GM12865 (cell line): ENCODE measurements at places on chromosomes 1 and 21.

DNA sequence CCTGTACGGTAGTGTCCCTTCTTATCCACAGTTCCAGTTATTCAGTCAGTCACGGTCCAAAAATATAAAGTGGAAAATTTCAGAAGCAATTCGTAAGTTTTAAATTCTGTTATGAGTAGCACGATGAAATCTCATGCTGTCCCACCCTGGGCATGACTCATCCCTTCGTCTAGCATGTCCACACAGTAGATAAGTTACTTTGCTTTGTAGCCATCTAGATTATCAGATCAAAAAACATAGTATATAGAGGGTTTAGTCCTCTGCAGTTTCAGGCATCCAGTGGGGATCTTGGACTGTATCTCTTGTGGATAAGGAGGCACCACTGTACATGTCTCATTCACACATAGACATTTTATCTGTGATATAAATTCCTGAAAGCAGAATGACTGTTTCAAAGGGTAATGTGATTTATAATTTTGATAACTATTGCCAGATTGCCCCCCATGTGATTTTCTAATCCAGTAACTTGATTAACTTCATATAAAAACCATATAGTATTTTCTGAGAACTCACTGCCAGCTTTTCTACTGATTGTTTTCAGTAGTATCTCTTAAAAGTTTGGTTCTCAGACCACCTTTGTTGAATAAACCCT is 143.3 kb downstream of the DYRK1A start:
- no peak for DNase-seq

GRCh38 chr1:172885411-172885810 is 165.3 kb downstream of the TNFSF18 start:
- no peak for DNase-seq

DNA sequence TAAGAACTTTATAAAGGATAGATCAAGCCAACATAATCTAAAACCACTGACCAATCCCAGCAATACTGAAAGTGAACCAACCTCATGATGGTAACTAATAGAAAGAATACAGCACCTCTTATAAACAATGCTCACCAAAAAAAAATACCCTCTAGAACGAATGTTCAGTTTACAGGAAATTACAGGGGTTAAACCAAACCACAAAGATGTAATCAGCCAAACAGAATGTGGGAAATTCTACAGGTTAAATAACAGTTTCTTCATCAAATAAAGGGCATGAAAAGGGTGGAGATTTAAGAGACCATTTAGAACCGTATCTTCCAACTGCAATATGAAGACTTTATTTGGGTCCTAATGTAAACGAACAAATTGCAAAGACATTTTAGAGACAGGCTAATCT is 30.4 kb downstream of the ARID4B start:
- peak; percentile 37 for DNase-seq

DNA sequence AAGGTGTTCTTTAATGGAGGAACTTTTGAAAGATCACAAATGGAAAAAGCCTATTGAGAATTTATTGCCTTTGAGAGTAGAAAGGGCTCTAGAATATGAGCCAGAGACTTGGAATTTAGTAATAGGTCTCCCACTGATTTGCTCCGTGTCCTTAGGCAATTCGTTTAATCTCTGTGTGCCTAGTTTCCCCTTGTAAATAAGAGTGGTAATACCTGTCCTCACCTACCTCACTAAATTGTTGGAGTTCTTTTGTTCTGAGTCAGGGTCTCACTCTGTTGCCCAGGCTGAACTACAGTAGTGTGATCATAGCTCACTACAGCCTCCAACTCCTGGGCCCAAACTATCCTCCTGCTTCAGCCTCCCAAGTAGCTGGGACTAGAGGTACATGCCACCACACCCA is 15.0 kb upstream of the TEKT2 start:
- no peak for DNase-seq

GRCh38 chr1:205199090-205199930 is 12.2 kb downstream of the DSTYK start:
- peak; percentile 7 for DNase-seq

GRCh38 chr1:158806916-158807536 is 24.1 kb upstream of the MNDA start:
- DNase-seq = no peak

DNA sequence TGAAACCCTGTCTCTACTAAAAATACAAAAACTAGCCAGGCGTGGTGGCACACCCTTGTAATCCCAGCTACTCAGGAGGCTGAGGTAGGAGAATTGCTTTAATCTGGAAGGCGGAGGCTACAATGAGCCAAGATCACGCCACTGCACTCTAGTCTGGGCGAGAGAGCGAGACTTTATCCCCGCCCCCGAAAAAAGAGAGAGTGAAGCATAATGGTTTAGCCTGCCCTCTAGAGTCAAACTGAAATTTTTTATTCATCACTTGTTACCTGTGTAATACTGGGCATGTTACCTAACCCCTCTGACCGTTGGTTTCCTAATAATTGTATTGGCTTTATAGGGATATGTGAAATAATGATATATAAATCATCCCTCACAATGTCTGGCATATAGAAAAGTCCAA is 18.8 kb downstream of the GPR52 start:
- DNase-seq = no peak

DNA sequence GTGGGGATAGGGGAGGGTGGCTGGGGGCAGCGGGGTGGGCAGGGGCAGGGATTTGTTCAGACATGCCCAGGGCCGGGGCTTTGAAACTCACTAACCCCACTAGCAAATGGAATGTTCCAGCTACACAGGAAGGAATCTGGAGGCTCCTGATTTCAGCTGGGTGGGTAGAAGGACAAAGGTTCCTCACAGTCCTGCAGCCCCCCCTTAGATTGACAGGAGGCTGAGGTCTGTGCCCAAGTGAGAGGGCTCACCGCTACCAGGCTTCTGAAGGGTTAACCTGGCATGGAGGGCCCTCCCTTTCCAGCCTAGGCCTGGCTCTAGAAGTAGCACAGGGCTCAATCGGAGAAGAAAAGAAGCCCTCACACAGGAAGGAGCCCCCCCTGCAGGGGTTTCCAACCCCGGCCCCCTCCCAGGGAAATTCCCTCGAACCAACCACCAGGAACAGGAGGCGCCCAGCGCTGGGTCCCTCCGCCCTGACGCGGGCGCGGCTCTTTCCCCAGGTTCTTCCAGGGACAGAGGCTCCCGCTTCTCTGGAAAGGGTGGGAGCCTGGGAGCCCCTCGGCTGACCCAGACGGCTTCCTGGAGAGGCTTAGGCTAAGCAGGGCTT is 3.3 kb downstream of the EPHA2 start:
- DNase-seq = no peak

- DNase-seq = no peak
These were observed 3.2 kb downstream of the CFAP74 start for GRCh38 chr1:2000432-2000831.

GRCh38 chr1:93878889-93879586 is at the start of gene DNTTIP2:
TSS of gene DNTTIP2 (minus strand) at chr1:93879206. CDS start at chr1:93879148, 58 bp downstream.
- peak; percentile 92 for DNase-seq

GRCh38 chr21:39675590-39675989 is 62.9 kb downstream of the B3GALT5 start:
- no peak for DNase-seq

GRCh38 chr1:198220428-198220827 is 63.6 kb downstream of the NEK7 start:
- no peak for DNase-seq

- no peak for DNase-seq
These were observed 110.2 kb upstream of the PLD5 start for GRCh38 chr1:242634732-242635131.

DNA sequence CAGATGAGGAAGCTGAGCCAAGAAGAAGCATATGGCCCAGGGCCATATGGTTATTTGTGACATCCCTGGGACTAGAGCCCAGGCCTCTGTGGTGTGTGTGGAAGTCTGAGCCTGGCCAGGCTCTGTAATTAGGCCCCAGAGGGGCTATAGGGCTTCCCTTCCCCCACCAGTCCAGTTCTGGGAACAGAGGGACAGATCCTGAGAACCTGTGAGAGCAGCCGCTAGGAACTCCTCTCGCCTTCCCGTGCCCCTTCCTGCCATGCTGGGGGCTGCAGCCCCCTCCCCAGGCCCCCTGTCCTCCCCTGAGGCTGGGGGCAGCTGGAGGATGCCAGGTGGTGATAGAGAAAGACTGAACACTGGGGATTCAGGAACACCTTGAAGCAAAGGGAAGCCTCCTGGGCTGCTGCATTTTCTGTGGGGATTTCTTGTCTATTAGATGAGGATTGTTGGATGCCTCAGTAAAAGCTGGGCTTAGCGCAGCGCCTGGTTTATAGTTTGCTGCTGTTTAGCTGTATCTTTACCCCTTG is 33.3 kb downstream of the COQ8A start:
- DNase-seq = no peak

DNA sequence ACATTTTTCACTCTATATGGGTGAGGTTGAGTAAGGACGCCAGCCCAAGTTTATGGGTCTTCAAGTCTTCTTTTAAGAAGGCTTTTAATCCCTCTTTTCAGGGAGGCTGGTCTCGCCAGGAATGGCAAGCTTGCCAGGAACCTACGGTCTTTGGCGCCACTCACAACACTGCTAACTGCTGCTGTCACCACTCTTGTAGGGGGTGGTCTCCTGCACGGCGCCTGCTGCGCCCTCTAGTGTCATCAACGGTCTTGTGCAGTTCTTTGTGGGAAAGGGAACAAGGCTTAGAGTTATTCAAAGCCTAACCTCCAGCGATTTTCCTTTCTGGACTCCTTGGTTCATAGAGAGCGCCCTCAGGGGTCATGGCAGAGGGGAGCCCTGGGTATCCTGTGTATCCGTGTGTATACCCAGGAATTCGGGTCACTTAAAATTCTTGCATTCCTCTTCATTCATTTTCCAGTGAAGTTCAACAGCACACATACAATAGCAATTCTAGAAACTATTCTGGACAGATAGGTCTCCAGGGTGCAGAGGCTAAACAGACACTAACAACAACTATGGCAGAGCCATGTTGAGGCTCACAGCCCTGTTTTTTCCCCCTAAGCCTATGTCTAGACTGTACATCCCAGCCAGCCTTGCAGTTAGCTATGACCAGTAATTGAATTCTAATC is 392.8 kb upstream of the CAMK1G start:
- peak; percentile 81 for DNase-seq

GRCh38 chr21:38487901-38488639 is 10.2 kb downstream of the ERG start:
- DNase-seq = no peak

GRCh38 chr21:42850866-42851391 is 28.4 kb downstream of the WDR4 start:
- peak; percentile 41 for DNase-seq

GRCh38 chr1:87765057-87765680 is 436.5 kb downstream of the LMO4 start:
- DNase-seq = no peak

DNA sequence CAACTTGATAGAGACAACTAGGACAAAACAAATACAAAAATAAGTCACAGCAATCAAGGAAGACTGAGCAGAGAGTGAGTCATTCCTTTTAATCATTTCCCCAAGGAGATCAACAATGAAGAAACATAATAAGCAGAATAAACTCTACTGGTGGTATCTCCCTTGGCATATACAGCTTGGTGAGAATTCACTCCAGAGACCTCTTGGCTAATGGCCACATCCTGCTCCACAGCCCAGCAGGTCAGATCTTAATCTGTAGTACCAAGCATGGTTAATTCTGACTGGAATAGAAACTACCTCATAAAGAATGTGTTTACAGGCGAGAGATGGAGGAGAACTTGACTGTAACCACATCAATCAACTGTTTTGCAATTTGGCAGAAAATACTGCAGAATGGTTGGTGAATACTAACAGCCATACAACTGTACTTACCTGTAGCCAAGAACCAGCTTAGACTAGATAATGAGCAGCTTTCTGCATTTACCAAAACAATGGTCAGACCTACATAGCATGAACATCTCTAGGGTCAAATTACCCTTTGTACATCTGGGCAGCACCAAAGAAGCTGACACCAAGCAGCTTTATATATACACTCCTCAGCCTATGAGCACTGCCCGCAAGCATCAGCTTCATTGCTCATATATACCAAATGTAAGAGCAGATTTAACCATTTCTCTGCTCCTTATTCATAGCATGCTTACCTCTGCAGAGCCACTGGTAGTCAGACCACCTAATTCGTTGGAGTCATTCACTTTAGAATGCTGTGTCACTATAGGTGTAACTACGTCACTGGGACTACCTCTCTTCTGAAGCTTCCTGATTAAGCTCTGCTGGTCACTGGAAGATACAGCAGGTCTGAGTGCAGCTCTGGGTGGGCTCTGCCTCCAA is 51.0 kb downstream of the KIAA0319L start:
- peak; percentile 88 for DNase-seq
